ENCODE measurements at places on chromosomes 16 and 17.
A peak's percentile ranks its signal among the peaks of the same experiment; 100 is the strongest.

GRCh38 chr17:751269-752001, 629 bp downstream of the GEMIN4 start:
- DNase-seq: peak; percentile 59

GRCh38 chr17:59437791-59438281, 106.4 kb downstream of the YPEL2 start:
- no peak for DNase-seq

DNA sequence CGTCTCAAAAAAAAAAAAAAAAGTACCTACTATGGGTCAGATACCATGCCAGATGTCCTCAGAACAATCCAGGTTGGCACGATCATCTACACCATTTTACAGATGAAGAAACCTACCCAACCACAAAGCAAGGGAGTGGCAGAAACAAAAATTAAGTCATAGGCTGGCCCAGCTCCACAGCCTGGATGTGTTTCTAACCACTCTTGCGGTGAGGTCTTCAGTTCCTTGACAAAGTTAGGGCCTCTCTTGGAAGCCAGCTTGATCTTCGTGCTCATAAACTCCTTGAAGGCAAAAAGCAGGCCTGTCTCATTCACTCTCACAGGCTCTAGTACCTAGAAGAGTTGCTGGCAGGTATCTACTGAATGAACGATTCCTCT, 6.2 kb downstream of the GGA2 start:
- no peak for DNase-seq

- peak; percentile 38 for DNase-seq
These were observed 7.2 kb upstream of the SLC52A1 start for GRCh38 chr17:5042157-5043022.

DNA sequence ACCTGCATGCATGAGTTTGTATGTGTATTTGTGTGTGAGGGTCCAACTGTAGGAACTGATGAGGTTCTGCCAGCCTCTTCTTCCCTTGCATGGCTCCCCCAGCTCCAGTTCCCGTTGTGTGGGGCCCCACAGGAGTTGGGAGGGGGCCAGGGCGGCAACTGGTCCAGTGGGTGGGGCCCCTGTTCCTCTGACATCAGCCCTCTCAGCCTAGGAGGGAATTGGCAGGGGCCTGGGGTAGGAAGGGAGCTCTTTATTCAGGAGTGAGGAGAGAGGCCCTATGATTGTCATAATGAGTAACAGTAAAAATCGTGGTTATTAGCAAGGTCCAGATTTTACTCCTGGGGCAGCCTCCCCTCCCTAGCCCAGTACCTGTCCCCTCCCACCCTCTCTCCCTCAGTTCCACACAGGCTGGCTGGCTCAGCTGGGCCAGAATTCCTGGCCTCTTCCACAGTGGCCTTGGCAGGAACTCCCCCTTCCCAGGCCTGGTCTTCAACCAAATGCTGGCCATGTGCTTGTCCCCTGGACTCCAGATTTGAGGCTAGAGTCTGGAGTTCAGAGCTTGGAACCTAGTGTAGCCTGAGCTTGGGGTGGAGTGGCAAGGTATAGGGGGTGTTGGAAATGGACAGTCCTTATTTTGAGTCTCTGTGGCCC, 18.9 kb downstream of the RARA start:
- no peak for DNase-seq

DNA sequence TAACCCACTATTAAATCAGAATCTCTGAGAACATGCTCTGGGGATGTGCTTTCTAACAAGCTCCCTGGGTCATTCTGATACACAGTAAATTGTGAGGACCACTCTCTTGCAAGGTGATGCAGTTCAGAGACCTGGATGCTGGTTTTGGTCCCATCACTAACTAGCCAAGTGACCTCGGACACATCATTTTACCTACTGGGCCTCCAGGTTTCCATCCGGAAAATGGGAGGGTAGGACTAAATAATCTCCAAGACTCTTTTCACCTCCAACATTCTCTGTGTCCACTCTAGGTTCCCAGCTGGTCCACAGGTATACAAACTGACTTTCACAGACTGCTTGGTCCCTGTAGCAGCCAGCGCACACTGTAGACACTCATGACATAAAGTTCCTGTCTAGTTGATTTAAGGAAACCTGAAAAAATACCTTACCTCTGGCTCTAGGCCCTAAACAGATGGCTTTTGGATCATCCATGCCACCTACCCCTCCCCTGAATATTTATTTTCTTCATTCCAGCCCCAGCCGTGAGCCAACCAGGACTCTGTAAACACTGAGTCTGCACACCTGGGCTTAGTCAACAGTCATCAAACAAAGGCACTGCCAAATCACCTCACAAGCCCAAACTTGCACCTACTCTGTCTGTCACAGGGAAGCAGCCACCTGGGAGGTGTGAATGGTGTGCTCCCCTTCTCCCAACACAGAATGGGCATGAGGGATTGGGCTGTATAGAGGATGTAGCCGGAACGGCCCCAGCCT, 51.3 kb upstream of the MRPS23 start:
- DNase-seq: no peak

DNA sequence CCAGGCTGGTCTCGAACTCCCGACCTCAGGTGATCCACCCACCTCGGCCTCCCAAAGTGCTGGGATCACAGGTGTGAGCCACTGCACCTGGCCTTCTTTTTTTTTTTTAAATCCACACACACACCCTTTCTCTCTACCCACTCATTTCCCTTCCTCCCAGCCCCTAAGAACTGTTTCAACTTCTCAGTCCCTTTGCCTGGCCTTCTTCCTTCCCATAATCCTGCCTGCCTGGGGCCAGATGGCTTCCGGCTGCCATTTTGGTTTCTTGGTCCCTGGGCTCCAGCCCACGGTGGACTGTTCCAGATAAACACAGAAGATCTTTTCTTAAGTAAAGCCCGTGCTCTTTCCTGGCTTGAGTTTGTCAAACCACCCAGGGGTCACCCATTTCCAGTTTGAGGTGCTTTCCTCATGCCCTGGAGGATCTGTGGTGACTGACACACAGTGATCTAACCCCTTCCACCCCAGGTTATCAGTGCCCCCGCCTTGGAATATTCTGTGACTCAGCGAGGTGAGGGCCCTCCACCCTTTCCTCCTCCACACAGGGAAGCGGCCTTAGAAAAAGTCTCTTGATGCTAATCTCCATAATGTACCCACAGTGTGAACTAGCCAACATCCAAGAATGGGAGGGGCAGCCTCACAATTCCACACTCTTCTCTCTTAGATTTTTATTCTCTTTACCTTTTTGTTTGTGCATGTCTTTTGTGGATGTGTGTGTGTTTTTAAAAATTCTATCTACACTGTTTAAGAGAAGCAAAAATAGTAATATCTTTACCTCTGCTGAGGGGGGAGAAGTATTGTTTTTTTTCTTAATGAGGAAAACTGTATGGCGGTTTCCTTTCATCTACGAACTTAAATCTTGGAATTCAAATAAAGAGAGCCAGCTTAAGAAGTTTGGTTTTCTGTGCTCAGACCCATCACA, 60.0 kb downstream of the CRISPLD2 start:
- DNase-seq: no peak

- no peak for DNase-seq
These were observed 101.8 kb downstream of the ABCA8 start for GRCh38 chr17:68853439-68853838.

GRCh38 chr17:20095336-20096080, 86.3 kb downstream of the SPECC1 start:
- no peak for DNase-seq

- no peak for DNase-seq
These were observed 18.8 kb downstream of the CFAP97D1 start for GRCh38 chr17:43799047-43799446.

GRCh38 chr17:57809879-57810278, 40.0 kb downstream of the MRPS23 start:
- no peak for DNase-seq

GRCh38 chr16:51834794-51835193, 683.7 kb upstream of the SALL1 start:
- DNase-seq: no peak

DNA sequence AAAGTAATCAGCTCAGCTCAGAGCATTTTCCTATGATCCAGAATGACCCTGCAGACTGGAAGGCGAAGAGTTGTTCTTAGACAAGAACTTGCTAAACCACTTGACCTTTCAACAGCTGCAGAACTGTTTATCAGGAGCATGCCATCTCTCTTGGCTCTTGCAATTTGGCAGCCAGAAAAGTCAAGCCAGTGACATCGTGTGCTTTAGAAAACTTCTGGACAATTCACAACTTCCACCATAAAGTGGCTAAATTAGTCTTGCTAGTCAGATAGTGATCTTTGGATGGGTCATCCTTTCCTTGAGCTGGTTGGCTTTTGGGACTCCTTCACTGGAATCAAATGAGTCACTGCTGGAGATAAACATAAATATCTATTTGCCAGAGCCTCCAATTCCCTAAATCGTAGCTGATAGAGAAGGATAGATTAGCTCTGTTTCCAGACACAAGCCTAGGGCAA, 146.5 kb downstream of the MAP2K6 start:
- no peak for DNase-seq

- DNase-seq: no peak
These were observed 89.2 kb downstream of the MAP2K6 start for GRCh38 chr17:69503711-69504110.

DNA sequence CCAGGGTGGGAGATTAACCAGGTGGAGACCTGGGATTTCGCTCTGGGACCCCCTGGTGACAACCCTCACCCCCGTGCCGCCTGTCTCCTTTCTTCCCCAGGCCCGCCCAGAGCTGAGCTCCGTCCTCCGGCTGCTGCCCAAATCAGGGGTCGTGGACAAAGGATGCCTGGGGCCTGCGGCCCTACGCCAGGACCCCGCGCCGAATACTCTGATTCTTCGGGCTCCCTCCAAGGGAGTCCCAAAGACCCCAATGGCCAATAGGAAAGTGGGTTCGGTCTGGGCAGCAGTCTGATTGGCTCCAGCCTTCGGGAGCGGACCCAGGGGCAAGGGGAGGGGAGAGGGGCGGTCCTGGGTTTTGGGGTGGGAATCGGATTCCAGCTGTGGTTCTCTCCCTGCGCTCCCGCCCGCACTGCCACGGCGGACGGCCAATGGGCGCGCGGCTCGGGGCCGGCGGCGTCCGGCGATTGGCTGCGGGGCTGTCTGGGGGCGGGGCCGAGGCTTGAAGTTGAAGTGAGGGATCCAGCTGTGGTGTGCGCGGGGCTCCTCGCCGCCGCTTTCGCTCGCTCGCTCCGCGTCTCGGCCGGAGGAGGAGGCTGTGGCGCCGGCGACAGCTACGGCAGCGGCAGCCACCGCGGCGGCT, at the start of gene CACNA1G:
Gene CACNA1G (plus strand): TSS at position 531 of the 640 bp plus-strand sequence. CDS start 745 bp downstream, outside the sequence.
- DNase-seq: peak; percentile 90

- DNase-seq: no peak
These were observed 1.3 kb downstream of the ALOX12 start for GRCh38 chr17:6997171-6997570.

DNA sequence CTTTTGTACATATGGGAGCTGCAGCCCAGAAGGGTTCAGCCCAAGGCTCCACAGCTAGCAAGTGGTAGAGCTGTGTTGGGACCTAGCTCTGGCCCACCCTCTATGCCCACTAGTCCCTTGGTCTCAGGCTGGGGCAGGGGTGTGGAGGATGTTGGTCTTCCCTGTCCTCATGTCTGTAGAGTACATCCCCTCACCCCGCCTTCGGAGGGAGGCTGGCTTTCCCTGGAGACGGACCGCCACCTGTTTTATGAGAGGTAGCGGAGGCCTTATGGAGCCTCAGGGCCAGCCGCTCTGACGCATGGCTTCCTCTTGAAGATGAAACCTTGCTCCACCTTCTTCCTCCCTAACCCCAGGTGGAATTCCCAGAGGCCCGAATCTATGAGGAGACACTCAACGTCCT, 8.4 kb downstream of the TNFAIP1 start:
- no peak for DNase-seq

GRCh38 chr17:81991684-81992305, 14.4 kb downstream of the ASPSCR1 start:
- DNase-seq: no peak

DNA sequence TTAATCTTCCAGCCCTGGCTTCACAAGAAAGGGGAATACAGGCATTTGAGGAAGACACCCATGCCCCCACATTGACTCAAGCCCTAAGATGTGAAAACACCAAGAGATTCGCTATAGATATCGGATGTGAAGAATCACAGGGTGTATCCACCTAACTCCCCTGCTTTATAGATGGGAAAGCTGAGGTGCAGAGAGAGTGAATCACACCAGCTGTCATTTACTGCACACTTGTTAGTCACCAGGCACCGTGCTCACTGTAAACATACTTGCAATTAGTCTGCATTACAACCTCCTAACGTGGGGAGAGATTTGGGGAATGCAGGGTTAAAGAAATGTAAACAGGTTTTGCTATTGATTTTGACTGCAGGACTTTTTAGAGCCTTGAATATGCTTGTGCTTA, 325.5 kb downstream of the C16orf95 start:
- no peak for DNase-seq

GRCh38 chr17:38400286-38400685, 28.0 kb upstream of the ARHGAP23 start:
- no peak for DNase-seq

DNA sequence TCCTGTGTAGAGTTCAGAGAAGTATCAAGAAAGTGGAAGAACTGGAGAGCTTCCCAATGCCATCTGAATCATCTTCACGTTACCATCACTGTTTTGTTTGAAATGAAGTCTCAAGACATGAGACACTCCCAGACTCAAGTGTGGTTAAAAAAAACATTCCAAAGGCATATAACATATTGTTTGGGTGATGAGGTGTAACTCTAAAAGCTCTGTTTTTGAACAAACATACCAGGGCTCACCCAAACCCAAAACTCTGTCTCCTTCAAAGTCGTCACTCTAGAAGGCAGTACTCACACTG, 6.3 kb upstream of the ZCCHC14 start:
- no peak for DNase-seq

DNA sequence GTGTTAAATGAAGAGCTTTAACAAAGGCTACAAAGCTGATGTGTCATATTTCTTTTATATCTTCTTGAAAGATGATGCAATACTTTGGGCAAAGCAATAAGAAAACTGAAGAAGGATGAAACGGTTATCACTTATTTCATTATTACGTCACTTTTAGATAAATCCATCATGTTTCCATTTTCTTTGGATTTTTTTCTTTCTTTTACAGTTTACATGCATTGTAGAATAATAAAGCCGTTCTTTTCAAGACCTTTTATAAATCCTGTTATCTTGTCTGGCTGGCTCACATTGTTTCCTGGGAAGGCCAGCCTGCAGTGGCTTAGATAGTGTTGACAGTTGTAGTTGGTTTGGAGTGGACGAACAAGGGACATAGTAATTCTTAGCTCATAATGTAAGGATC, 28.9 kb downstream of the TANC2 start:
- DNase-seq: no peak

DNA sequence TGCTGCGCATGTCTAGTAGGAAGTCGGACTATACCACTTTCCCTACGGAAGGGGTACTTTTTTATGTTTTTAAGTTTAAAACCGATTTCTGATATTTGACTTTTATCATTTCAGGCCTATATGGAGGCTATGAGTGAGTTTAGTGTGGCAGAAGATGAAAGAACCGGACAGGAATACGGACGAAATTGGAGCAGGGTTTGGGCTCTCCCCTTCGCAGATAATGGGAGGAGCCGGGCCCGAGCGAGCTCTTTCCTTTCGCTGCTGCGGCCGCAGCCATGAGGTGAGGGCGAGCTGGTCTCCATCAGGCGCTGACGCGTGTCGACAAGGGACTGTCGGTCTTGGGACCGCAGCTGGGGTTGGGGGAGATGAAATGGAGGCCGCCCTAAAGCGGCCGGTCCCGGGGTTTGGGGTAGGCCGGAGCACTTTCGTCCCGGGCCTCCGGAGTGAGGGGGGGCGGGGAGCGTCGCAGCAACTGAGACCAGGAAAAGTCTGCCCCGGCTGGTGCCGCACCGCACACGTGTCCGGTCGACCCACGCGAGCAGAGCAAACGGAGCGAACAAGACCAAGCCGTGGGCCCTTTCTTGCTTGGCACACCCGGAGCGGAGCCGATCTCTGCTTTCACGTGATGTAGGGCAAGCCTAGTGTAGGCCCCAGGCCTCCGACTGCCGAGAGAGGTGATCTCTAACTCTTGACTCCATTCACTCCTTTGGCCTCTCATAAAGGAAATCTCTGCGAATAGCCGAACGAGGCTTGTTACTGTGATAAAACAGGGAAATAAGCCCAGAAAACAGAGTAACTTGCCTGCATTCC, at the start of gene RPL19:
Gene RPL19 (plus strand): TSS at position 214 of the 810 bp plus-strand sequence. CDS start 62 bp downstream, at position 276.
- DNase-seq: peak; percentile 82

Data from activated naive CD4-positive, alpha-beta T cell treated with Interleukin-2 at 50 U/mL for 16 hours (primary cell).